Fibroblast of skin of left quadriceps (primary cell): ENCODE measurements at places on chromosomes 4 and X.

DNA sequence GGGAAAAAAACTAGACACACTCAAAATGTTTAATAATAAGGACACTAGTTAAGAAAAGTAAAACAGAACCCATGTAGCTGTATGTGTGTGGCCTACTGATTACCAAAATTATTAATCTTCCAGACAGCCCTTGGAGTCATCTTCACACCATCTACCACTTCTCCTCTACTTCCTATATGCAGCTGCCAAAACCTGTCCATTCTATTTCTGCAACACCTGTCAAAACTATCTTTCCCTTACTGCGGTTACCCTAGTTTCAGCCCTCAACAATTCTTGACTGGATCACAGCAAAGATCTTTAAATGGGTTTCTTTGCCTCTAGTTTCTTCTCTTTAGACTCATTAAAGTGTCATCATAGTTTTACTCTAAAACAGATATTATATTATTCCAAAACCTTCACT, 72.6 kb downstream of the GPR82 start:
- DNase-seq, result no peak

DNA sequence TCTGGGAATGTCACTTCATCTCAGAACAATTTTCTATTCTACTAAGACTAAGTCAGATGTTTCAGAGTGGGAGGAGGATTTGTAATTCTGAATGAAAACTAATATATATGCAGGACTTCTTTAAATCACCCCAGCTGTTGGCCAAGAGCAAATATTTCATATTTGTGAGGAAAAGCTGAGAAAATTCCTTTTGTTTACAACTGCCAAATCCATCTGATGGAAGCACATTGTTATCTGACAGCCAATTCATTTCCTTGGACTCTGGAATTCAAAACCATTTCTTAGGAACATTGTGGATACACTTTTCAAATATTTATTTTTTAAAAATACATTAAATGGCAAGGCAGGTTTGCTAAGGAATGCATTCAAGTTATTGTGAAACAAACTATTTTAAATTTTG, 8.0 kb downstream of the SLIT2 start:
- DNase-seq, result no peak

DNA sequence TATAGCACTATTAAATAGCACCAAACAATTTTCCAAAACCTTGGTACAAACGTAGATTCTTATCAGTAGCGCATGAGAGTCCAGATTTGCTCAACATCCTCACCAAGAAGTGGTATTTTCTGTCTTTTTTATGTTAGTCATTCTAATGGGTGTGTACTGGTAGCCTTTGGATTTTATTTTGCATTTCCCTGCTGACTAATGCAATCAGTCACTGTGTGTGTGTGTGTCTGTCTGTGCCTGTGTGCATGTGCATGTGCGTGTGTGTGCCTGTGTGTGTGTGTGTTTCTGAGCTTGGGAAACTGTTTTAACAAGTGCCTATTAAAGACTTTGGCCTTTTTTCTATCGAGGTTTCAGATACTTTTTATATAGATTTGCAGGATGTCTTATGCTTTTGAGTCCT, 82.2 kb upstream of the MAGEA10 start:
- DNase-seq, result no peak

- DNase-seq, result no peak
Observed at GRCh38 chrX:17597327-17597726, 140.0 kb upstream of the SCML1 start.

GRCh38 chrX:133676344-133677122, 261.2 kb upstream of the GPC4 start:
- DNase-seq, result no peak

DNA sequence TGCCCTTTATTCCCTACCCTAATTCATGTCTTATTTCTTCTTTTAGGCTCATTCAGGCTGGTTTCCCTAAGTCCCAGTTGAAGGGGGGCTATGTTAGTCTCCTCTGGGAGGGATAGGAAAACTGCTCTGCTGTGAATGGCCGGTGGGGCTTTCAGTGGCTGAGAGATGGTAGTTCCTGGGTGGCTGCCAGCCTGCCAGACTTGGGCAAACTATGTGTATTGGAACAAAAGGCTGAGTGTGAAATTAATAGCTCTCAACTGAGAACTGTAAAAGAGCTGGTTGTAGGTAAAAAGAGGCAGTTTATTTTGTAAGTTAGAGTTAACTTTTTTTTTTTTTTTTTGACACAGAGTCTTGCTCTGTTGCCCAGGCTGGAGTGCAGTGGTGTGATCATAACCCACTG, 28.8 kb downstream of the ARHGAP10 start:
- no peak for DNase-seq

DNA sequence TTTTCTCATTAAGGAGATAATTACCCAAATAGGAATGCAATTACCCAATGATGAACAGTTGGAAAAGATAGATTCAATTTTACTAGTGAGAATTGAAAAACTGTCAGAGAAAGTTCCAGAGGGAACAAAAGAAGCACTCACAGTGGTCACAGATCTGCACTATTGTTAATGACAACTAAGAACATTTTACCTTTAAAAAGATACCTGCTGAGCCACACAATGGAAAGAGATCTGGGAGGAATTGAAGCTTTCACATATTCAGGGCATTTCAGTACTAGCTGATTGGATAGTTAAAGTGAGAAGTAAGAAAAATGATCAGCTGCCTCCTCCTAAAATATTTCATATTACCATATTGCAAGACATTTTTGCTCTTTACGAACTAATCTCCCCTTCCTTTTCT, 1822.2 kb downstream of the STIM2 start:
- DNase-seq, result no peak
